Kidney (tissue), 22 donors: ENCODE measurements at places on chromosomes 4 and X. TPM values are rescaled to one million over a fixed set of nuclear protein-coding genes. Genes with fewer than 3 reads are reported as not detected.

Gene NKX3-2
- total RNA-seq: not detected

DNA sequence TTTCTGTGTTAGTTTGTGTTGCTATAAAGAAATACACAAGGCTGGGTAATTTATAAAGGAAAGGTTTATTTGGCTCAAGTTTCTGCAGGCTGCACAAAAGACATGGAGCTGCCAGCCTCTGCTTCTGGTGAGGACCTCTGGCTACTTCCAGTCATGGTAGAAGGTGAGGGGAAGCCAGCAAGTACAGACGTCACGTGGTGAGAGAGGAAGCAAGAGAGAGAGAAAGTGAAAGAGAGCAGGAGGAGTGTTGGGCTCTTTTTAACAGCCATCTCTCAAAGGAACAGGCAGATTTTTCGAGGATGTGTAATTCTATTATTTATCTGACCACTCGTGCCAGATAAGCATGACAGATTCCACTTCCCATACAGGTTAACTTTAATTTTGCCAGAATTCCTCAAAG, 1199.1 kb downstream of the ADGRL3 start:
- H3K36me3 ChIP-seq: no peaks in the 10 kb centered on the region
- H3K27me3 ChIP-seq: no peaks in the 10 kb centered on the region

- H3K27me3 ChIP-seq: no peaks in the 10 kb centered on the region
- peak; percentile 49 for DNase-seq
- H3K36me3 ChIP-seq: no peaks in the 10 kb centered on the region
Observed at GRCh38 chr4:124414276-124415040, 298.1 kb downstream of the ANKRD50 start.

GRCh38 chr4:85127653-85128052, 161.2 kb upstream of the WDFY3 start:
- no peak overlapping the region for H3K4me3 ChIP-seq
- no peaks in the 10 kb centered on the region for H3K4me1 ChIP-seq
- no peaks in the 10 kb centered on the region for H3K36me3 ChIP-seq
- H3K27ac ChIP-seq: no peak overlapping the region
- no peaks in the 10 kb centered on the region for H3K27me3 ChIP-seq
- peak; percentile 44 for DNase-seq

Gene CXCL1
- 29.7 TPM for total RNA-seq

DNA sequence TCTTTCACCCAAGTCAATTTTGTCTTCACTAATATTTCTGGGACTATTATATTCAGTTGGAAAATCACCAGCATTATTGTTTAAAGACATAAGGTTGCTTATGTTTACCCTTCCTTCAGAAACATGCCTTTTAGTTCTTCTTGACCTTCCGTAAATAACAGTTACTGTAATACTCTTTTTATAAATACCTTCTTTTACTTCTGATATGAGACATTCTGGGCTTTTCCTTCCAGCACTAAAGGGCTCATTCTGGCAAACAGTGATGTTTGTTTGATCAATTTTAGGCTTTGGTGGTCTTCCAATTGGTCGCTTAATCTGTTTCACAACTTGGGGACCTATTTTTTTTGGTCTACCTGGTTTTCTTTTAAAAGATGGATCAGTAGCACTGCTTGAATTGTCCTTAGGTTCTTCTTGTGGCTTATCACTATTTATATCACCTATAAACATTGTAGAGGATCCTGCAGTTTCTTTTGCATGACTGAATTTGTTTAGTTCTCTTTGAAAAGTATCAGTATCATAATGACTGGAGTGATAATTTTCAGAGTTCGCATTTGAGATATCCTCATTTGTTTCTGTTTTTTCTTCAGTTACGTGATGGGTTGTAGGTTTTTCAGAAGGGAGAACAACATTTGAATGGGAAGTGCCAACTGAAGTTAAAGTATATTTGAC, 64.8 kb downstream of the NCAPG start:
- H3K4me1 ChIP-seq: no peaks in the 10 kb centered on the region
- no peak overlapping the region for H3K27ac ChIP-seq
- no peak overlapping the region for H3K4me3 ChIP-seq
- H3K36me3 ChIP-seq: no peaks in the 10 kb centered on the region
- no peak for DNase-seq

DNA sequence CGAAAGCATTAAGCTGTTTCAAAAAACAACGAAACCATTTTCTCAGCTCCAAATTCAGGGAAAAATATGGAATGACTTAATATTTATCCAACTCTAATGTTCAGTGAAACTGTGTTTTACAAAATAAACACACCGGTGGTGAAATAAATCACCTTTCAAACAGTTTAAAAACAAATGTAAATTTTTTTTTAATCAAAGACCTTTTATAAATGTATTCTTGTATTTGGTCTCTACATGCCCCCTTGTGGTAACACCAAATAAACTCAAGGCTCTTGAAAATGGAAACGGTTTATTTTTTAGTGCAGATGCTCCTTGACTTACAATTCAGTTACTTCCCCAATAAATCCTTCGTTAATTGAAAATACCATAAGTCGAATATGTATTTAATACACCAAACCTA, 45.8 kb upstream of the ITM2A start:
- no peaks in the 10 kb centered on the region for H3K4me1 ChIP-seq
- H3K27ac ChIP-seq: no peak overlapping the region
- peak; percentile 6 for DNase-seq
- H3K4me3 ChIP-seq: peak overlapping the region; percentile 41
- H3K36me3 ChIP-seq: no peaks in the 10 kb centered on the region

Gene ALB
- 0.19 TPM for total RNA-seq

DNA sequence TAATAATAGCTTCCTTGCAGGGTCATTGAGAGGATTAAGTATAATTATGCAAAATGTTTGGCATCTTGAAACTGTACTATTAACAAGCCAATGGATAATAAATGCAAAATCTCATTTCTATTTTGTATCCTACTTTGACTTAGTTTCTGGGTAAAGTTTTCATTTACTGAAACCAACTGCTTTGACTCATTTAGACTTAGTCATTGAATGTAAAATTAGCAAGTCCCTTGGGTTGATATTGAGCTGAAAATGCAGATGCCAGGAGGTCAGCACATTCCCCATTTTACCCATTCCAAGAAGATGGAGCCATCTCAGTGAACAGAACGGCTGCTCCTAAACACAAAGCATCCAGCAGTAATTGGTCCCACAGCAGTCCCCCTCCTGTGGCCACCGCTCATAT, 74.7 kb upstream of the GATB start:
- DNase-seq: no peak
- H3K27ac ChIP-seq: no peak overlapping the region
- H3K36me3 ChIP-seq: no peaks in the 10 kb centered on the region
- H3K4me3 ChIP-seq: no peak overlapping the region
- H3K4me1 ChIP-seq: no peaks in the 10 kb centered on the region

GRCh38 chr4:111952688-111953087, 192.6 kb upstream of the FAM241A start:
- no peaks in the 10 kb centered on the region for H3K27me3 ChIP-seq
- DNase-seq: no peak
- no peak overlapping the region for H3K27ac ChIP-seq
- no peaks in the 10 kb centered on the region for H3K36me3 ChIP-seq
- no peaks in the 10 kb centered on the region for H3K4me1 ChIP-seq

GRCh38 chr4:27790911-27791310, 930.3 kb downstream of the STIM2 start:
- H3K4me1 ChIP-seq: no peaks in the 10 kb centered on the region
- DNase-seq: no peak
- no peak overlapping the region for H3K4me3 ChIP-seq
- no peaks in the 10 kb centered on the region for H3K36me3 ChIP-seq

Gene HUWE1
- 203 TPM for total RNA-seq

Gene GYPB
- not detected for total RNA-seq

Gene FAM149A
- 37.8 TPM for total RNA-seq

GRCh38 chrX:48580662-48581061, 6.4 kb downstream of the RBM3 start:
- H3K4me1 ChIP-seq: peaks cover 6% of the 10 kb centered on the region
- H3K27ac ChIP-seq: no peak overlapping the region
- no peak overlapping the region for H3K4me3 ChIP-seq
- DNase-seq: no peak
- peaks cover 15% of the 10 kb centered on the region for H3K36me3 ChIP-seq

Gene ZCCHC18
- 0.79 TPM for total RNA-seq

DNA sequence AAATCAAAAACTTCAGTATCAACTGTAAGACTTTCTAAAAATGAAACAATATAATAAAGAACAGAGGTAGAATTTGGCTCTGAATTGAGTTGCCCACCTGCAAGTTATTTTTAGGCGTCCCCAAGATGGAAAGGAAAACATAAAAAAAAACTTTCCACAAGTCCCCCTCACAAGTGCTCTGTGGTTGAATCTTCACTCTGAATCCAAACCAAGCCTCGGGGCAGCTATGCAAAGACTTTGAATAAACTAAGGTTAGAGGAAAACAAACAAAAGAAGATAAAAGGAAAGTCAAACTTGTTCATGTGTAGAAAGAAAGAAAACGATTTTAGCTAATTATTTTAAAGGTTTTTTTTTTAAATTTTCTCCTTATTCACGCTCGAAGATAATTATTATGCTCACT, 372.4 kb upstream of the SLIT2 start:
- H3K36me3 ChIP-seq: no peaks in the 10 kb centered on the region
- H3K27ac ChIP-seq: no peak overlapping the region
- H3K4me3 ChIP-seq: no peak overlapping the region
- no peak for DNase-seq

Gene PNMA3
- total RNA-seq: 1.7 TPM

GRCh38 chr4:153512162-153512852, 46.1 kb downstream of the TMEM131L start:
- H3K36me3 ChIP-seq: no peaks in the 10 kb centered on the region
- no peak for DNase-seq
- peaks cover 2% of the 10 kb centered on the region for H3K4me1 ChIP-seq
- no peaks in the 10 kb centered on the region for H3K27me3 ChIP-seq

Gene ATP2B3
- not detected for total RNA-seq

- no peak for DNase-seq
- H3K4me3 ChIP-seq: no peak overlapping the region
- no peak overlapping the region for H3K27ac ChIP-seq
- H3K4me1 ChIP-seq: no peaks in the 10 kb centered on the region
- H3K36me3 ChIP-seq: no peaks in the 10 kb centered on the region
- no peaks in the 10 kb centered on the region for H3K27me3 ChIP-seq
Observed at GRCh38 chrX:117327373-117327772, 789.2 kb downstream of the KLHL13 start.

DNA sequence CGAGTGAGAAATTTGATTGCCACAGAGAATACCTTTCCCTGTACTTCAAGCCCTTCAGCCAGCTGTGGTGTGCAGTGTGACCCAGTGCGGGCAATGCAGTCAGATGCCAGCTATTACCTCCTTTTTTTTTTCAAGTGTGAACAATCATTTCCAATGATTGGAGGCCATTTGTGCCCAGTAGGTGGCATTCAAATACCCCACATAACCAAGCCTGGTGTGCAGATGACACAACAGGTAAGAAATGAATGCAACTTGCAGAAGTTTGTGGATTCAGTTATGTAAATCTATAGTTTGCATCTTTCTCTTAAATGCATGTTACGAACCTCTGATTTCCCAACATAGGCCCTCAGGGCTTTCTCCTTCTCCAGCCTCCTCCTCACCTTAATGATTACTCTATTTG, 98.0 kb downstream of the CLCN4 start:
- no peak overlapping the region for H3K4me3 ChIP-seq
- H3K36me3 ChIP-seq: no peaks in the 10 kb centered on the region
- H3K27ac ChIP-seq: no peak overlapping the region
- no peaks in the 10 kb centered on the region for H3K4me1 ChIP-seq

DNA sequence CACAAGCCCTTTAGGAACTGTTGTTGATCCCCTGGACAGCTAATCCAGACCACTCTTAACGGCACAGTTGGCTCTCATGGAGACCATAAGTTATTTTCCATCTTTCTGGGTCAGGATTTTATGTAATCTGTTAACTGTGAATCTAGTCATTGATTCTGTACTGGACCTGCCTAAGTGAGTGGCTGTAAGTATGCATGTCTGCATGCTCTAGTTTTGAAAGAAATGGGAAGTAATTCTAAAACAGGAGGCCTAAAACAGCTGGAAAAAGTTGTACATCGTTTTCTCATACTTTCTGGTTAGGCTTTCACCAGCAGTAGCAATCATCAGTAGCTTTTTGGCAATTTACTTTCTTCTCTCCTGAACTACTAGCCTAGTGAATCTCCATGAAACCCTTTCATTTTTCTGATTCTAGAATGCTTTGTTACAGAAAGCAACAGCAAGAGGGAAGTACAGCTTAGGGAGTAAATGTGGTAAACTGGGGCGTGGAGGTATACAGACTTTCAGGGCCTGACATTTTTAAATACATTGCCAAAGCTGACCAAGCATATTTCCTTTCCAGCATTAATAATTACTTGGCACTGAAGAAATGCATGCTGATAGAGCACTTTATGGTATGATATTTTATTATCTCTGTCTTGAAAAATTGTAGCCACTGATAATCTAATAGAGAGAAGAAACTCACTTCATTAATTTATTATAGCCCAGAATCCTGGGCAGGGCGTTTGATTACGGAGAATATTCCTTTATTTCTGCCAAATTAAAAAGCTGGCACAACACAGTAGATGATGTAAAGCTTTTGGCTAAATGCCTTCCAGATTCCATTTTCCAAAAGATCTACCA, 202.7 kb downstream of the BANK1 start:
- no peaks in the 10 kb centered on the region for H3K4me1 ChIP-seq
- no peak overlapping the region for H3K4me3 ChIP-seq
- H3K27ac ChIP-seq: no peak overlapping the region

Gene TREX2
- total RNA-seq: 1.4 TPM

- no peaks in the 10 kb centered on the region for H3K27me3 ChIP-seq
- no peaks in the 10 kb centered on the region for H3K4me1 ChIP-seq
- H3K27ac ChIP-seq: no peak overlapping the region
- no peak for DNase-seq
Observed at GRCh38 chrX:37627602-37628001, 56.1 kb downstream of the LANCL3 start.

Gene HSFX3
- total RNA-seq: not detected

DNA sequence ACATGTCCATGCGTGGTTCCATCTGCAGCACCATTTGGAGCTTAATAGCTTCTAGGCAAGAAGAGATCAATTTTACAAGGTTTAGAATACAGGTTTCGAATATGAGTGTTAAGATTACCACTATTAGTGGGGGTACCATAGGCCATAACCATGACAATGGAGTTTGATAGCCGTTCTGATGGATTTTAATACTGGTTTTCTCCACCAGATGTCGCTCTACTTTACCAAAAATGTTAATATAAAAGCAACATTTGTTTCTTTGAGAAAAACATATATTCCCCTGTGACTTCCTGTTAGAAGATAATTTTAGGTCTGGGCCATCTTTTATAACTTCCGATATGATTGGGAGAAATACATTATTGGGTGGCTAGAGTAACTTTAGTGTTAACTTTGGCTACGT, 499.7 kb upstream of the POU3F4 start:
- no peaks in the 10 kb centered on the region for H3K4me1 ChIP-seq
- no peak overlapping the region for H3K4me3 ChIP-seq
- no peak overlapping the region for H3K27ac ChIP-seq
- no peaks in the 10 kb centered on the region for H3K36me3 ChIP-seq
- no peak for DNase-seq
- H3K27me3 ChIP-seq: no peaks in the 10 kb centered on the region

Gene MAGEA3
- total RNA-seq: not detected

GRCh38 chrX:112766774-112767173, 73.9 kb downstream of the AMOT start:
- no peaks in the 10 kb centered on the region for H3K4me1 ChIP-seq
- no peak overlapping the region for H3K4me3 ChIP-seq
- no peak overlapping the region for H3K27ac ChIP-seq
- no peak for DNase-seq
